Thyroid gland (tissue), 4 donors: ENCODE measurements at places on chromosomes 3 and 15. TPM values are rescaled to one million over a fixed set of nuclear protein-coding genes. Genes with fewer than 3 reads are reported as not detected.
A peak's percentile ranks its signal among the peaks of the same experiment; 100 is the strongest.

GAP43 gene
- total RNA-seq: not detected

ISLR gene
- total RNA-seq: 104 TPM

GRCh38 chr15:62850318-62850717 lies 192.2 kb upstream of the TPM1 start:
- peak; percentile 73 for DNase-seq
- H3K27me3 ChIP-seq: no peaks in the 10 kb centered on the region
- no peak overlapping the region for H3K27ac ChIP-seq
- no peaks in the 10 kb centered on the region for H3K4me1 ChIP-seq

GRCh38 chr3:5634411-5634810 lies 446.9 kb downstream of the EDEM1 start:
- no peaks in the 10 kb centered on the region for H3K4me1 ChIP-seq
- H3K27ac ChIP-seq: no peak overlapping the region
- H3K27me3 ChIP-seq: no peaks in the 10 kb centered on the region
- DNase-seq: no peak
- no peaks in the 10 kb centered on the region for H3K36me3 ChIP-seq
- no peak overlapping the region for H3K4me3 ChIP-seq

DNA sequence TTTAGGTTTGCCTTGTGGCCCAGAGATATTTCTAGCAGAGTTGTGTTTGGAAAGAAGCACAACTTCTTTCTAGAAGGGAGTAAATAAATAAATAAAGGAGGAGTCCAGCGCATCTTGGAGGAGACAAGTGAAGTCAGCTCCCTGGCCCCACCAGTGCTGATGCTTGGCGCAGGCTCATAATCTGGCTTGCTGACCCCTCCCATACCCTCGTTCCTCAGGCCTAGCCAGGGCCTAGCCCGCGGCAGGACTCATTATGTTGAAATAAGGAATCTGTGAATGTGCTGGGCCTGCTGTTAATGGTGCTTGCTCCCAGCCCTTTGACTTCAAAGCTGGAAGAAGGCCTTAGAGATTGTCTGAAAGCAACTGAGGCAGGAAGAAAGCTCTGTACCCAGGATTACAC lies 3.1 kb downstream of the ZNF710 start:
- no peak for DNase-seq
- H3K27me3 ChIP-seq: no peaks in the 10 kb centered on the region
- no peak overlapping the region for H3K4me3 ChIP-seq
- peak overlapping the region; percentile 83 for H3K27ac ChIP-seq
- H3K4me1 ChIP-seq: peaks cover 21% of the 10 kb centered on the region
- H3K36me3 ChIP-seq: no peaks in the 10 kb centered on the region

DNA sequence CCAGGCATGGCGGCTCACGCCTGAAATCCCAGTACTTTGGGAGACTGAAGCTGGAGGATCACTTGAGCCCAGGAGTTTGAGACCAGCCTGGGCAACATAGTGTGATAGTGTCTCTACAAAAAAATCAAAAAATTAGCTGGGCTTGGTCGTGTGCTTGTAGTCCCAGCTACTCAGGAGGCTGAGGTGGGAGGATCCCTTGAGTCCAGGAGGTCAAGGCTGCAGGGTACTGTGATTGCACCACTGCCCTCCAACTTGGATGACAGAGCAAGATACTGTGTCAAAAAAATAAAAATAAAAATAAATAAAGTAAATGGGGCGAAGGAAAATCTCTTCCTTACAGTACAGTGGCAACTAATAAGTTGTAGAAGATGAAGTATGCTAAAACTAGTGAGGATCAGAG lies 29.6 kb downstream of the LSM3 start:
- H3K4me1 ChIP-seq: peaks cover 27% of the 10 kb centered on the region
- no peak for DNase-seq
- no peaks in the 10 kb centered on the region for H3K36me3 ChIP-seq
- H3K4me3 ChIP-seq: no peak overlapping the region
- H3K27ac ChIP-seq: no peak overlapping the region
